ENCODE measurements at places on chromosomes 1 and 21. TPM values are rescaled to one million over a fixed set of nuclear protein-coding genes. Genes with fewer than 3 reads are reported as not detected.

MX2 gene
- 0.75 TPM for total RNA-seq

JAM2 gene
- 1.8 TPM for total RNA-seq

RUNX3 gene
- total RNA-seq: 0.86 TPM

DNA sequence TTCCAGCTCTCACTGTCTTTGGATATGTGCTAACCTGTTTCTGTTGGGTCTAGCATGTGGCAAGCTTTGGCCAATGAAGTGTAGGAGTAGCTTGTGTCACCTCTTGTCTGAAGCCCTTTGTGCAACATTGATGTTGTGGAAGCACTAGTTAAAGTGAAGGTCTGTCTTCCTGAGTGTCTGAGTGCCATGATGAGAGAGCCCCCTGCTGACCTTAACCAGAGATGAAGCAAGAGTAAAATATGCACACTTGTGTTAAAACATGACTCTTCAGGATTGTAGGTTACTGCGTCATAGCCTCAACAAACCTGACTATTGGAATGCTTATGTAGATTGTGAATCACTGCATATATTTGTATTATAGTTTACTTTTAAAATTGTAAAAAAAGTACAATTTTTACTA, 103.7 kb downstream of the NCAM2 start:
- DNase-seq: no peak

DNA sequence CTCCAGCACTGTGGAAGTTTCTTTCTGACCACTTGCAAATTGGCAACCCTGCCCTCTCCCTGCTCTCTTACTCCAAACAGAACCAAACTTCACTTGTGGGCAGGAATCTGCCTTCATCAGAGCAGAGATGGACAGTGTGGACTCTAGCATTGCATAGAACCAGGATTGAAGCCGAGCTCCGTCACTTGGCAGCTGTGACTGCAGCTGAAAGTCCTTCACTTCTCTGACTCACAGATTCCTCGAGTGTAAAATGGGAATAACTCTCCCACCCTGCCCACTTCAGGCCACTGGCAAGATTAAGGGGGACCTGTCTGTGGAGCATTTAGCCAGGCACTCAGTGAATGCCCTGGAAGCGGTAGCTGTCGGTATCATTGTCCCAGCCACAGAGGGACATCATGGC, 75.7 kb upstream of the ZBTB40 start:
- DNase-seq: no peak

GRCh38 chr1:16143566-16144324, 12.1 kb downstream of the EPHA2 start:
- DNase-seq: peak; percentile 93

DNA sequence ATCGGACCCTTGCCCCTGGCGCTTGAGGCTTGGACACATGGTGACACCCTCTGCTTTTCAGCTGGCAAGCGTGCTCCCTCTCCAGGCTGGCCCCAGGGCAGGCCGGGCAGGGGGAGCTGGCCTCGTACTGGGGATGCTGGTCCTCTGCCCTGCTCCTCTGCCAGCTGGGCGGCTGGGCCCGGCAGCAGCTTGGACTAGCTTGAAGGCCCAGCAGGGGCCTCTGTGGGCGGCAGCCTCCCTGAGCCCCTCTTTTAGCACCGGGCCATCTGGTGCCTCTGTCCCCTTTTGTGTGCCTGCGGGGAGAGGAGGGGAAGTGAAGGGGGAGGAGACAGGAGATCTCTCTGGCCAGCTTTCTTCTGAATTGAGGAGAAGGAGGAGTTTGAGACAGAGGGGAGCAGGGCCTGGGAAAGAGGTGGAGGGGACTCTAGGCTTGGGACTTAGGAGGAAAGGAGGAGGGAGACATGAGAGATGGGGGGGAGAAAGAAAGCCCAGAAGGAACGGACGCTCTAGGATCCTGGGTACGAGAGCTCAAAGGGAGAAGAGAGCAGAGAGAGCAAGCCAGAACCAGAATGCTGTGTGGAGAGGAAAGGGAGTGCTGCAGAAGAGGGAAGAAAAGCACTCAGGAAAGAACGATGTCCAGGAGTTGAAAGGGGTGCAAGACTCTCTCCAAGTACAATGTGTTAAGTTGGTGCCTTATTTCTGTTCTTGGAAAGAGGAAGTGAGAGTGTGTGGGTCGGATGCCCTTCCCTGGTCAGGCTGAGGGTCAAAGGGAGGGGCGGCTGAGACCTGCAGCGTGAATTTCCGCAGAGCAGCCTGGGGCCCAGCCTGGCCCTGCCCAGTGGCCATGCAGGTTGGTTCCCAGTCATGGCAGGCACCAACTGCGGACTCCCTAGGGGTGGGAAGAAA, 40.3 kb downstream of the IER5 start:
- DNase-seq: no peak

All from left lobe of liver (tissue), 2 donors.